IMR-90 (cell line): ENCODE measurements at places on chromosomes 2 and 18. TPM values are rescaled to one million over a fixed set of nuclear protein-coding genes. Genes with fewer than 3 reads are reported as not detected.

DNA sequence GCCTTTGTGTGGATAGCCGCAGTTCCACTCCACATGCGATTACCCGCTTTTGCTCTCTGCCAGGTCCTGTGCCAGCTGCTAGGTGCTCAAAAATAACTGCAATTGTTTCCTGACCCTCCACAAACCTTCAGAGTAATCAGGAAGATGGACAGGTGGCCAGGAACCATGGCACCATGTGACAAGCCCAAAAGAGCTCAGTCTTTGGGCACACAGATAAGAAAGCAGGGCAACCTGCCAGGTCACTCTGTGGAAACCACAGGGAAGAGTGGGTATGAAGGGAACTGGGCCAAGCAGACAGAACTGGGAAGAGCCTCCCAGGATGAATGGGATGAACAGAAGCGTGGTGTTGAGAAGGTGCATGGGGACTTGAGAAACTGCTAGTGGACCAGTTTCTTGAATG is 79.4 kb upstream of the AGAP1 start:
- H3K36me3 ChIP-seq, result no peaks in the 10 kb centered on the region
- no peak overlapping the region for H3K27ac ChIP-seq
- no peak for DNase-seq
- H3K4me3 ChIP-seq, result no peak overlapping the region
- H3K27me3 ChIP-seq, result peaks cover 15% of the 10 kb centered on the region
- H3K4me1 ChIP-seq, result no peaks in the 10 kb centered on the region

DNA sequence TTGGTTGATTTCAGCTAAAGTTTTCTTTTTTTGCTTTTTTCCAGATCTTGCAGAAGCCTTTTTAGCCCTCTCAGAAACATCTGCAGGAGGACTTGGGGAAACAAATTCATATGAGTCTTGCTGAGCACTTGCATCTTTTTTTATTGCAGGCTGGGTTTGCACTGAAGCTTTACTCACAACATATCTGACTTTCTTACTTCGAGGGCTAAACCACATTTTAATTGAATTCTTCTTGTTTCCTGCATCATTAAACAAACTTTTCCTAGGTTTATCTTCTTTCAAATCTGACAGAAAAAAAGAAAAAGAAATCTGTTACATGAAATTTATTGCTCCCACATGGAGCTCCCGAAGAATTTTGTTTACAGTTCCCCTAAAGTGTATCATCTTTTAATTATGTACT is 28.3 kb downstream of the BARD1 start:
- no peaks in the 10 kb centered on the region for H3K4me1 ChIP-seq
- DNase-seq, result no peak
- no peaks in the 10 kb centered on the region for H3K27me3 ChIP-seq
- no peak overlapping the region for H3K4me3 ChIP-seq
- peaks cover 1% of the 10 kb centered on the region; the same call in 1 of the 2 replicates for H3K36me3 ChIP-seq
- H3K27ac ChIP-seq, result no peak overlapping the region

- no peak overlapping the region; the same call in 1 of the 2 replicates for H3K4me3 ChIP-seq
- peaks cover 5% of the 10 kb centered on the region for H3K36me3 ChIP-seq
- peaks cover 12% of the 10 kb centered on the region for H3K4me1 ChIP-seq
- no peaks in the 10 kb centered on the region for H3K27me3 ChIP-seq
Measured at GRCh38 chr2:221502270-221503010, 69.7 kb downstream of the EPHA4 start.

Gene RAB10
- total RNA-seq, result 30.1 and 79.7 TPM in 2 replicates

Gene SULT1C2
- not detected in 2 replicates for total RNA-seq

Gene CYP1B1
- 1.1 and 1.9 TPM in 2 replicates for total RNA-seq

GRCh38 chr18:58529714-58530354 is 99.1 kb downstream of the ALPK2 start:
- H3K36me3 ChIP-seq, result peaks cover 11% of the 10 kb centered on the region
- no peak overlapping the region for H3K4me3 ChIP-seq
- DNase-seq, result peak; percentile 68
- H3K4me1 ChIP-seq, result no peaks in the 10 kb centered on the region; the same call in 1 of the 2 replicates
- H3K27me3 ChIP-seq, result no peaks in the 10 kb centered on the region

DNA sequence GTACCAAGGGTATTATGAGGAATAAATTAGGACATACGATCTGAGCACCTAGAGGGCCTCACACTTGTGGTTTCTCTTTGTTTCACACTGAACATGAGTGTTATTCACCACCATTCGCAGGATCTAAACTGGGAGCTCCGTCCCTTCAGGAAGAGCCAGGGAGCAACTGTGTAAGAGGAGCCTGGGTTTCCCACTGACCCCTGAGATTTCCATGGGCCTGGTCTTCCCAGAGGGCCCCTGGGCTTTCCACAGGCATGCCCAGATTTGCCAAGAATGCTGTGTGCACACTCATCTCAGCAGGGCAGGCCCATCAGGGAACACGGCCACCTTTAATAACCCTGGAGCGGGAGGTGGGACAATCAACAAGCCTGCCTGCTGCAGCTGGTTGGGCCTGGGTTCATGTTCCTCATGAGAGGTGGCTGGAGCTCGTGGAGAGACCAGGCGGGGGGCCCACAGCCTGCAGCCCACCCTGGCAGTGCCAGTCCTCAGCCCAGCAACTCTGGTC is 416.8 kb upstream of the MYT1L start:
- no peak for DNase-seq
- no peak overlapping the region for H3K4me3 ChIP-seq
- no peaks in the 10 kb centered on the region for H3K4me1 ChIP-seq
- no peak overlapping the region for H3K27ac ChIP-seq
- no peaks in the 10 kb centered on the region for H3K36me3 ChIP-seq

Gene EDAR
- total RNA-seq, result not detected in 2 replicates

DNA sequence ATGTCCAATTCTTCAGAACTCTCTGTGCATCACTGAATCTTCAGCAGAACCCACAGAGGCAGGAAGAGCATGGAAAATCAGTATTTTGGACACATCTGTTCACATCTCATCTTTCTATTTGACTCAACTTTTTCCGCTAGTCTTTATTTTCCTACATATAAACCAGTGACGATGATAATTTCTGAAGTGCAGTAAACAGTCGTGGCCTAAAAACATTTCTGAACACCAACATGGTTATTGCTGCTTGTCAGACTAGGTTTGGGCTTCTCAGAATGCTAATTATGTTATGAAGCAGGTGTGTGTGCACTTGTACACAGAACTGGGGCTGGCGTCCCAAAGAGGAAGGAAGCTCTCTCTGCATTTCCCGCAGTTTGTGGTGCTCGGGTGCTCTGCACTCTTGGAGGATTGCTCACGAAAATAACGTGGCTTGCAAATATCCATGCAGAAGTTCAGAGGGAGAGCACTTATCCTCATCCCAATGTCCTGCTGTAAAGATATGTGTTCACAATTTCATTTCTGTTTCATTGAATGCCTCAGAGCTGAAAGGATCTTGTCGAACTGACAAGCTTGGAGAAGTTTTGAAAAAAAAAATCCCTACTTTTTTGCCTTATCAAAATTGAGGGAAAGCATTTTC is 50.8 kb downstream of the EDAR start:
- no peak overlapping the region for H3K27ac ChIP-seq
- H3K36me3 ChIP-seq, result no peaks in the 10 kb centered on the region
- no peaks in the 10 kb centered on the region for H3K4me1 ChIP-seq
- H3K27me3 ChIP-seq, result peaks cover 86% of the 10 kb centered on the region
